ENCODE measurements at places on chromosomes 7 and 10.

DNA sequence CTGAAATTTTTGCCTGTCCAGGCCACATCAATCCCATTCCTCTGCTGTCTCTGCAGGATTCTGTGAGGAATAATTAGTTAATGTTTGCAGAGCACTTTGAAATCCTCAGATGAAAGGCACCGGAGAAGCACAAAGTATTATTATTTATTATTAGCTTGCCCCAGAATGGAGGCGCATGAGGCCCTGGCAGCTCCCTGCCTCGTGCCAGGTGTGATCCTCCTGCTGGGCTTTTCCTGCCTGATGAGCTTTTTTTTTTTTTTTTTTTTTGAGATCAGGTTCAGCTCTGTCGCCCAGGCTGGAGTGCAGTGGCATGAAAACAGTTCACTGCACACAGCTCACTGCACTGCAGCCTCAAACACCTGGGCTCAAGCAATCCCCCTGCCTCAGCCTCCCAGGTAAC is 65.2 kb downstream of the TCF7L2 start:
- no peak for DNase-seq

DNA sequence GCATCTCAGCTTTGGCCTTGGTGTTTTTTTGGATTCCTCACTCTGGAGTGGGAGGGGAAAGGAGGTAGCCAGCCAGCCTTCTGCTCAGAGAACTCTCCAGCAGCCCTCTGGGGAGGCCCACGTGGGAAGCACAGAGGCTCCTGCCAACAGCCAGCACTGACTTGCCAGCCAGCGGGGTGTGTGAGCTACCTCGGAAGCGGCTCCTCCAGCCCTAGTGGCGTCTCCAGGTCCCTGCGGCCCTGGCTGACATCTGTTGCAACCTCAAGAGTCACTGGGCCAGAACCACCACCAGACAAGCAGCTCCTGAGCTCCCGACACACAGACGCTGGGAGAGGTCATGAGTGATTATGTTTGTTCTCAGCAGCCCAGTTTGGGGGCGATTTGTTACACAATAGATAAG is 180.2 kb upstream of the FZD8 start:
- no peak for DNase-seq

GRCh38 chr7:147400221-147400689 is 1190.3 kb upstream of the C7orf33 start:
- DNase-seq: no peak

- DNase-seq: no peak
Measured at GRCh38 chr7:145718129-145718528, 398.5 kb upstream of the CNTNAP2 start.
